Aorta (tissue), 5 donors: ENCODE measurements at places on chromosomes 1 and 21. TPM values are rescaled to one million over a fixed set of nuclear protein-coding genes. Genes with fewer than 3 reads are reported as not detected.

The C1orf226 gene
- total RNA-seq: 5.5 TPM

The NUP210L gene
- 0.16 TPM for total RNA-seq

The UTP25 gene
- total RNA-seq: 8.1 TPM

The PLPPR4 gene
- total RNA-seq: 7.2 TPM

The HIVEP3 gene
- total RNA-seq: 6.3 TPM

The IGSF21 gene
- total RNA-seq: 10.1 TPM

The TEDDM1 gene
- not detected for total RNA-seq

DNA sequence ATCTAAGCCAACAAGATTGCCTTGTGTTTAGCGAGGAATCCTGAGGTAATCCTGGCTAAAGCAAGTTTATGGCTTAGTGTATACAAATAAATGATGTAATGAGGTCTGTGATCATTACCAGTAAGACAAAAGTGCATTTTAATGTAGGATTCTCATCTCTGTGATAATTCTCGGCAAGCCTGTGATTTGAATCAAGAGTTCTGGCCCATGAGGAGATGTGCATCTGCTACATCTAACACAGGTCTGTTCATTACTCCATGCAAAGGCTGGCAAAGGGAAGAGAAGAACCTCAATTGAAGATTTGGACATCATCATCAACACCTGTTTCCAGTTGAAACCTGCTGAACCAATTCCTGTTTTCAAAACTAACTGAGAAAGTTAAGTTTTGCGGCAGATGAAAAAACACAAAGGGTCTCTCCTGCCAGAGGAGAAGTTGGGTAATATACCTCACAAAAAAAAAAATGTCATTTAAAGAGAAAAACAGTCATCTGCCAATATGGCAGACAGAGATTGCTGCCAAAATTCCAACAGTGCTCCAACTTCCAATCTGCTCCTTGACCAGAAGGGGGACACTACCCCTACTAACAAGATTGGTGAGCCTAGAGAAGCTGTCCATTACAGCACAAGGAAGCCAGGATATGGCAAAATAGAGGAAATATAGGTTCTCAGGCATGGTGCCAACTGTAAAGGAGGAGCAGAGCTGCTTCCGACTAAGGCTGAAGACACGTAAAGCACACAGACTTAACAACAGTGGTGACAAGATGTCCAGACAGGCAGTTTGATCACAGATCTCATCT is 453.7 kb downstream of the TTLL7 start:
- DNase-seq: no peak
- H3K27me3 ChIP-seq: no peaks in the 10 kb centered on the region
- no peak overlapping the region for H3K4me3 ChIP-seq
- no peaks in the 10 kb centered on the region for H3K36me3 ChIP-seq
- H3K27ac ChIP-seq: no peak overlapping the region

- DNase-seq: no peak
- no peak overlapping the region for H3K4me3 ChIP-seq
- no peak overlapping the region for H3K27ac ChIP-seq
These were observed 45.9 kb downstream of the CAMSAP2 start for GRCh38 chr1:200784576-200784975.

- H3K27ac ChIP-seq: no peak overlapping the region
- no peaks in the 10 kb centered on the region for H3K27me3 ChIP-seq
- H3K36me3 ChIP-seq: no peaks in the 10 kb centered on the region
These were observed 413 bp downstream of the EFCAB7 start for GRCh38 chr1:63523738-63524137.

- no peaks in the 10 kb centered on the region for H3K36me3 ChIP-seq
- H3K27ac ChIP-seq: no peak overlapping the region
- H3K4me3 ChIP-seq: no peak overlapping the region
- H3K4me1 ChIP-seq: no peaks in the 10 kb centered on the region
These were observed 21.0 kb downstream of the RAVER2 start for GRCh38 chr1:64765826-64766225.

DNA sequence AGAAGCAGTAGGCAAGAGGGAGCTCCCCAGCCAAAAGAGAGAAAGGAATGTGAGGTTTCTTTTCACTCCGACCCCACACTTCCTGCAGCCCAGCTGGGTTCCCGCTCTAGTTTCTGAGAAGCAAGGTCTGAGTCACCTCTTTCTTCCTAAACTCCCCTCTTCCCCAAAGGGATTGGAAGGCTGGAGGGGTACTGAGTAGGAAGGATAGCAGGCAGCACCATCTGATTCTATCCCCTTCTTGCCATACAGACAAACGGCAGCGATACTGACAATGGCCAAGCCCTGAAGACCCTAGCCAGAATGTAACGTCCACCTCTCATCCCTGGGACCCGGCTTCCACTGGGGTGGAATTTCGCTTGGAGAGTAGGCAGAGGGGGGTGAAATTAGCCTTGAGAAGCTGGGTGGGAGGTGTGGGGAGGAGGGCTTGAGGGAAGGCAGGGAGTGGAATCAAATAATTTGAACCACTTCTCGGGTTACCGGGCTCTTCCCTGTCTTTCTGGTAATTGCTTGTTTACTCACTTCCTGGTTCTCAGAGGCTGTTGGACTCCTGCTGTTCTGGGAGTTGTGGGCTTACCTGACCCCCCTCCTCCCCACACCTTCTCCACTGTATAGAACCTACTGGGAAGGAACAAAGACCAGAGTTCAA is 13.2 kb downstream of the IER5 start:
- DNase-seq: no peak
- H3K27me3 ChIP-seq: no peaks in the 10 kb centered on the region
- no peak overlapping the region for H3K27ac ChIP-seq
- H3K36me3 ChIP-seq: no peaks in the 10 kb centered on the region

DNA sequence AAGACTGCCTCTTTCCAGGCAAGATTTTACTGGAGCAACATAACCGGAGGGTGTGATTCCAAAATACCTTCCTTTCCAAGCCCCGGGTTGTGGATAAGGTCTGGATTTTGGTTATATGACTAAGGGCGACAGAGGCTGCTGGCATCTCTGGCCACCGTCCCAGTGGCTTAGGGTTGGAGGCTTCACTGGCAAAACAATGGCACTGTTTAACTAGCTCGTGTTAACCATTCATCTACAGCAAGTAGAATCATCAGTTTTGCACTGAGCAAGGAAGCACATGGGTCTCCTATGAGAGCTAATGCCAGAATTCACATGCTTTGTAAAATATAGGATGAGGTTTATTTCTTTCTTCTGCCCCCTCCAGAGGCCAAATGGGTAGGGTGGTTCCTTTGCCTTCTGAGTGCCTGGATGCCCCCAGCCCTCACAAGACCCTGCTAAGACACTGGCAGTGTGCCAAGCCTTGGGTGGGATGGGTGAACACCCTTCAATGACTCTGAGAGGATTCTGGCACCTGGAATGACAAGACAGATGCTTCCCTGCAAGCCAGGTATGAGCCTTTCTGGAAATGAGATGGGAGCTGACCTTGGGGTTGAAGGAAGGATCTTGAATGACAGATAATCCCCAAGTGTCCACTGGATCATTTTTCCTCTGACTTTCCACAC is 36.8 kb downstream of the DHCR24 start:
- no peaks in the 10 kb centered on the region for H3K27me3 ChIP-seq
- peaks cover 3% of the 10 kb centered on the region for H3K36me3 ChIP-seq
- no peak overlapping the region for H3K27ac ChIP-seq

DNA sequence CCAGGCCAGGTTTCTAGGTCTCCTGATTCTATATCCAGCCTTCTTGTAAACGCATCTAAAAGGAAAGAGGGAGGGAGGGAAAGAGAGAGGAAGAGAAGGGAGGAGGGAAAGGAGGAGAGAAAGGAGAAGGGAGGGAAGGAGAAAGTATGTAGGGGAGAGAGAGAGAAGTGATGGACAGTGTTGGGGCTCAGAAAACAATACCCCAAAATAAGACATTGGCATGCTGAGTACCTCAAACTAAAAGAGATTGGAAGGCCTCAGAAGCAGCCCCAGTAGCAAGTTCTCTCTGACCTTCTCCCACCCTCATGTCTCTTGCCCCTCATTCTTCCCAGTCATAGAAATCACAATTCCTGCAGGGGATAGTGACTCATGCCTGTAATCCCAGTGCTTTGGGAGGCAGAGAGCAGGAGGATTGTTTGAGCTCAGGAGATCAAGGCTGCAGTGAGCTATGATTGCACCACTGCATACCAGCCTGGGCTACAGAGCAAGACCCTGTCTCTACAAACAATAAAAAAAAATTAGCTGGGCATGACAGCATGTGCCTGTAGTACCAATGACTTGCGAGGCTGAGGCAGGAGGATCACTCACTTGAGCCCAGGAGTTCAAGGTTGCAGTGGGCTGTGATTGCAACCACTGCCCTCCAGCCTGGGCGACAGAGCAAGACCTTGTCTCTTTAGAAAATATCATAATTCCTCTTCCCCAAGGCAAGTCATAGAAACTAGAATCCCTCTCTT is 51.2 kb downstream of the DNTTIP2 start:
- H3K27ac ChIP-seq: no peak overlapping the region
- H3K27me3 ChIP-seq: no peaks in the 10 kb centered on the region
- no peaks in the 10 kb centered on the region for H3K4me1 ChIP-seq
- no peak for DNase-seq
- no peaks in the 10 kb centered on the region for H3K36me3 ChIP-seq

- no peak overlapping the region for H3K27ac ChIP-seq
- peak; percentile 61 for DNase-seq
- no peaks in the 10 kb centered on the region for H3K4me1 ChIP-seq
- no peaks in the 10 kb centered on the region for H3K27me3 ChIP-seq
These were observed 101.9 kb downstream of the RAVER2 start for GRCh38 chr1:64846573-64847430.

- no peak overlapping the region for H3K4me3 ChIP-seq
- H3K4me1 ChIP-seq: peaks cover 6% of the 10 kb centered on the region
- peak overlapping the region; percentile 42 for H3K27ac ChIP-seq
- no peaks in the 10 kb centered on the region for H3K36me3 ChIP-seq
- no peaks in the 10 kb centered on the region for H3K27me3 ChIP-seq
These were observed 116.4 kb downstream of the GDAP2 start for GRCh38 chr1:117812869-117813511.

GRCh38 chr21:33169359-33169758 is 60.4 kb upstream of the IFNAR2 start:
- H3K4me1 ChIP-seq: no peaks in the 10 kb centered on the region
- H3K27ac ChIP-seq: no peak overlapping the region
- no peaks in the 10 kb centered on the region for H3K36me3 ChIP-seq
- no peaks in the 10 kb centered on the region for H3K27me3 ChIP-seq
- H3K4me3 ChIP-seq: no peak overlapping the region

DNA sequence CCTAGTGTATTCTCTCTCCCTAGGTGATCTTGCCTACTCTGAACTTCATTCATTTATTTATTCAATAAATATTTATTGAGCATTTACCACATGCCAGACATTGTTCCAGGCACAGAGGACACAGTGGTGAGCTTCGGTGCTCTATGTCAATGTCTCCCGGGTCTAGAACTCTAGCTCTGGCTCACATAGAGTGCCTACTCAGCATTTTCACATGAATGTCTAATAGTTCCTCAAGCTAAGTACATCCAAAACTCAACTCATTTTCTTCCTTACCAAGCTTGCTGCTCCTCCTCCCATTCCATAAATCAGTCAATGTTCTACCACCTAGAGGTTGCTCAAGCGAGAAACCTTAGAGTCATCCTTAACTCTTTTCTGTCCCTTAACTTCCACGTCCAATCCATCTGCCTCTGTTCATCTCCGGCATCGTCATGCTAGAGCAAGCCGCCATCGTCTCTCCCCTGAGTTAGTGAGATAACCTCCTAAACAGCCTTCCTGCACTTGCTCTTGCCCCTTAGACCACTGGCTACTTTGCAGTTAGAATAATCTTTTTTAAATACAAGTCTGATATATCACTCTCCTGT is 67.5 kb downstream of the TMEM53 start:
- no peak overlapping the region for H3K27ac ChIP-seq
- no peak overlapping the region for H3K4me3 ChIP-seq
- H3K27me3 ChIP-seq: no peaks in the 10 kb centered on the region
- no peaks in the 10 kb centered on the region for H3K4me1 ChIP-seq
- H3K36me3 ChIP-seq: no peaks in the 10 kb centered on the region

GRCh38 chr1:234197839-234198238 is 175.4 kb upstream of the COA6 start:
- DNase-seq: no peak
- H3K4me1 ChIP-seq: no peaks in the 10 kb centered on the region
- H3K4me3 ChIP-seq: no peak overlapping the region
- peaks cover 3% of the 10 kb centered on the region for H3K27me3 ChIP-seq

DNA sequence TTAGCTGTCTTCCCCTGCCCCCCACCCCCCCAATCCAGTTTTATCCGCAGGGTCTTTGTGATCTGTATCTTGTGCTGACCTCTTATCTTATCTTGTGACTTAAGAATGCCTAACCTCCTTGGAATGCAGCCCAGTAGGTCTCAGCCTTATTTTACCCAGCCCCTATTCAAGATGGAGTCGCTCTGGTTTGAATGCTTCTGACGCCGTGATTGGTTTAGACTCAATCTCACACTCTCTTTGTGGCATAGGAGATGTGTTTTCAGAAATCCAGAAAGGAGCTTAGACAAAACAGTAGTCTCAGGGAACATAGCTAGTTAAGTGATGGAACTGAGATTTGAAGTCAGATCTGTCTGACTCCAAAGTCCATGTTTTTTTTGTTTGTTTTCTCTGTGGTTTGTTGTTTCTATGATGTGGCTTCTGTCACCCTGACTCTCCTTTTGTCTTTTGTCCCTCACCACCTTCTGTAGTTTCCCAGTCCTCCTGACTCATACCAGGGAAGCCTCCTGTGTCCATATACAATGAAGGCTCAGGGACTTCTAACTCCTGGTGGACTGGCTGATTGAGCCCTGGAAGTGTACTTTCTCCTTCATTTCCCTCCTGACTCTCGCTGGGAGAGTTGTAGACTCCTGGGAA is 18.1 kb upstream of the USP24 start:
- H3K4me3 ChIP-seq: no peak overlapping the region
- no peak for DNase-seq
- no peaks in the 10 kb centered on the region for H3K36me3 ChIP-seq
- no peaks in the 10 kb centered on the region for H3K27me3 ChIP-seq
- no peak overlapping the region for H3K27ac ChIP-seq

DNA sequence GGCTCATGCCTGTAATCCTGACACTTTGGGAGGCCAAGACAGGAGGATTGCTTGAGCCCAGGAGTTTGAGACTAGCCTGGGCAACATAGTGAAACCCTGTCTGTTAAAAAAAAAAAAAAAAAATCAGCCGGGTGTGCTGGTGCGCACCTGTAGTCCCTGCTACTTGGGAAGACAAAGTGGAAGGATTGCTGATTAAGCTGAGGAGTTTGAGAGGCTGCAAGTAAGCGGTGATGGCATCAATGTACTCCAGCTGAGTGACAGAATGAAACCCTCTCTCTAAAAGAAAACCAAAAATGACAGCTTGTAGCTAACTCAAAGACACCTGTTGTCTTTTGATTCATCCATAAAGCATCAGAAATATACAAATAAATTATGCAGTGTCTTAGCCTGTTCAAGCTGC is 31.8 kb downstream of the SIPA1L2 start:
- no peaks in the 10 kb centered on the region for H3K4me1 ChIP-seq
- no peak overlapping the region for H3K27ac ChIP-seq
- H3K36me3 ChIP-seq: no peaks in the 10 kb centered on the region
- H3K27me3 ChIP-seq: no peaks in the 10 kb centered on the region

DNA sequence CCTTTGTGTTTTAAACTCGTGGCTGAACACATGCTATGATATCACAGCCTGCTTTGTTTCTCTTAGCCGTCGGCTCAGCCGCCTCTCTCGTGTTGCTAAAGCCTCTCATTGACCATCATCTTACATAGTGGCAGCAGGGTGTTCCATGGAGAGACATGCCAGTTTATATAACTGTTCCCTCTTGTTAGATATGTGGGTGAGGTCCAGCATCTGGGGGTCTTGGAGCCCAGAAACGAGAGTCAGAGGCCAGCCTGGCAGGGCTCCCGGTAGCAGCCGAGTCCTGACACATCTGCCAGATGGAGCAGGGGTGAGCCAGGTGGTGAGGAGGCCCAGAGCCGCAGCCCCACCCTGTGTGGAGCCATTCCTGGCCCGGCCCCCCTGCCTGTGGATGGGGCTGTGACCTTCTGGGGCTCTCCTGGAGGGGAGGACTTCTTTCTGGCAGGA is 11.9 kb downstream of the PODN start:
- H3K4me3 ChIP-seq: no peak overlapping the region
- no peaks in the 10 kb centered on the region for H3K4me1 ChIP-seq
- no peak overlapping the region for H3K27ac ChIP-seq
- no peaks in the 10 kb centered on the region for H3K27me3 ChIP-seq
- H3K36me3 ChIP-seq: no peaks in the 10 kb centered on the region
